ENCODE measurements at places on chromosomes 1 and 21.

GRCh38 chr1:58318157-58319005 is 228.1 kb downstream of the OMA1 start:
- no peak for DNase-seq

- peak; percentile 95 for DNase-seq
Observed at GRCh38 chr1:233993651-233994050, 89.2 kb downstream of the SLC35F3 start.

DNA sequence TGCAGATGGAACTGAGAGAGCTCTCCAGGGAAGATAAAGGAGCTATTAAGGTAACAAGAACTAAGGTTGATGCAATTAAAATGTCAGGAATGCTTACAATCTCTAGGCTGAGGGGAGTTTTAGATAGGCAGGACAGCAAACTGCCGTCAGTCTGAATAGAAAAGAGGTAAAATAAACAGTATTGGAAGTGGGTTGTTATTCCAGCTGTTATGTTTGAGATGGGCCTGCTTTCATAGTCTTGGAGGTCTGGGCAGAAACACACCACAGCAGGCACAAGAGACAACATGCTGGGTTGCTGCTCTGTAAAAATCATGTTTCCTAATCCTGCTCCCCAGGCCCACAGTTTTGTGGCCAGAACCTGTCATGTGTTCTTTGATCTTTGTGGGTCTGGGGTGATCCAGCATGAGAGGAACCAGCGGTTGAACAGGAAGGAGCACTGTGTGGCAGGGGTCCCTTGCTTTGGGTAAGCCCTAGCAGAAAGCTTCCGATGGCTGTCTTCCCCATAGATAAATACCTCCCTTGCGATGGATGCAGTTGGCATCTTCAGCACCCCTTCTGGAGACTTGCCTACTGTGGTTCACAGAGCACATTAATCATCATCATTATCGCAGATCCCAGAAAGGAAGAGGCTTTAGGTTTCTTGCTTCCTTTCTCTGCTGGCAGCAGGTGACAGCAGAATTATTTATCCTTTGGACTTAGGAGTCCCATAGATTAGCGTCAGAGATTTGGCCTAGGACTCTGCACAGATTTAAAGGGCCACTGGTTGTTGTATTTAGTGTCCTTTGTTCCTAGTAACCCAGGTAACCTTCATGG is 97.1 kb downstream of the AK5 start:
- no peak for DNase-seq

DNA sequence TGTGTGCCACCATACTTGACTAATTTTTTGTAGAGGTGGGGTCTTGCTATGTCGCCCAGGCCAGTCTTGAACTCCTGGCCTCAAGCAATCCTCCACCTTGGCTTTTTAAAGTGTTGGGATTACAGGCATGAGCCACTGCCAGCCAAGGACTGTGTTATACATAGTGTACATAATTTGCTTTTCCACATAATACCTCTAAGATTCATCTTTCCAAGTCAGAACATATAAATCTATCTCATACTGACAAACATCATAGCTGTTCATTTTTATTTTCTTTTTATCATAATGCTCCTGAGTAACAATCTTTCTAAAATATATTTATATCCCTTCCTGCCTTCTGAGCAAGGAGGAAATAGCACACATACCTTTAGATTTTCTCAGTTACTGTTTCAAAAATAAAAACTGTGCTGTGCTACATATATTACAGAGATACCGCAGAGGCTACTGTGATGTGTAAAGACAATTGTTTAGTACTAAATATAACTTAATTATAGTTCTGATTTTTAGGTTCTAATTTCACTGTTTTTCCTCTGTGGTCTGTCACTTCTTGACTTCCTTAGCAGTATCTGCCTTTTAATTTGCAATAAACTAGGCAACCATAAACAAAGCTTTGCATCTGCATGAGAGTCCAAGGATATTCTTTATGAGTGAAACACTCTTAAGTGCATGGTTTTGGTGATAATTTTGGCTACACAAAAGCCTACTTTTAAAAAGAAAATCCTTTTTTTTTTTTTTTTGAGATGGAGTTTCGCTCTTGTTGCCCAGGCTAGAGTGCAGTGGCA is 59.3 kb downstream of the EYA3 start:
- no peak for DNase-seq

DNA sequence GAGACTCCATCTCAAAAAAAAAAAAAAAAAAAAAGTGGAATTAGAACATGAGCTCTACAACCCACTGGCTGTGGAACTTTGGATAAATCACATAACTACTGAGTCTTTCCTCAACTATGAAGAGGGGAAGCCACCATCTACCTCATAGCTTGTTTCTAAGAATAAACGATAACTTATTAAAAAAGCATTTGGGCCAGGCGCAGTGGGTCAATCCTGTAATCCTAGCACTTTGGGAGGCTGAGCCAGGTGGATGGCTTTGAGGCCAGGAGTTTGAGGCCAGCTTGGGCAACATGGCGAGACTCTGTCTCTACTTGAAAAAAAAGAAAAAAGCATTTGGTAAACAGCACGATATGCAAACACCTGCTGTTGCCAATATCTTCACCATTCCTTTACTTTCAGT is 31.8 kb upstream of the MEF2D start:
- DNase-seq, result no peak

DNA sequence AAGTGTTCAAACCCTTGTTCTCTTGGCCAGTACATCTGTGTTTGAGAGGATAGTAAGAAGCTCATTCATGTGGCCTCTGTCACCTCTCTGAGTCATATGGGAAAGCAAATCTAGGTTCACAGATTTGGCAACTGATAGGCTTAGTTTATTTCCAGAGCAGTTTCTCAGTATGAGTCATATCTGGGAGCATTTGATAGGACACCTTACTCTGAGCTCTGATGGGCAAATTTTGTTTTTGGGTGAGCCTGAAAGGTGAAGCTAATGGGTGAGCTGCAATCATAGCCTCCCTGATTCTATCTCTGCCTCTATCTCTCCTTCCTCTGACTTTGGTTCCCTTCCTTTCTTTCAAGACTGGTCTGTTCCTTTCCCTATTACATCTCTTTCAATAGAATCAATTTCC is 134.4 kb downstream of the S1PR1 start:
- no peak for DNase-seq

- DNase-seq, result no peak
Observed at GRCh38 chr1:23441446-23442148, 17.0 kb upstream of the TCEA3 start.

DNA sequence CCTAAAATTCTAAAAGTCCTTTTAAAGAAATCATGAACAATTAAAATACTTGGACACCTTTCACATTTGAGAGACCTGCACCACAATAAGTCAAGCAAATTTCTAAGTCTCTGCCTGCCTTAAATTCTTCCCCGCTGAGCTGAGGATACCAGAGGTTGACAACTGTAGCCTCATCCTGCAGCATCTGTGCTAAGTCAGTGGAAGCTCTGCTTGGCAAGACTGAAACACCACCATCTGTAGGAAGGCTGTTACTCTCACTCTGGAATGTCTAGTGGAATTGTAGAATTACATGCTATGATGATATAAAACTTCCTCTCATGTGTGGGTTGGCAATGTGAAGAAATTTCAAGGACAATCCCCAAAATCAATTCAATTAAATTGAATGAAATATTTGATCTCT is 1756.5 kb downstream of the NCAM2 start:
- no peak for DNase-seq

DNA sequence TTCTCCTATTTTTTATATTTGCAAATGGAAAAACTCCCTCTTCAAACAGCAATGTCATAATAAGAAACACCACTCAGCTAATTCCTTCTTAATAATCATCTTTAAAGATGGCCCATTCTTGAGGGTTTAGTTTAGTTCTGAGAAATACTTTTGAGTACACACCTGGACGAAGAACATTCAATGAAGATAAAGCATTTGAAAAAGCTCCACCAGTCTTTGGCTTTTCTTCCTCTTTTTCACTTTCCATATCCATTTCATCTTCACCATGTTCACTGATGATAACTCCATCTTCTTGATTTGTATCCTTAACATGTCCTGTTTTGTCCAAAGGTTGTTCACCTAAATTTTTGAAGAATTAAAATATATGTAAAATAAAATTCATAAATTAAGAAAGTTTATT is 7.4 kb downstream of the PAXBP1 start:
- DNase-seq, result no peak

DNA sequence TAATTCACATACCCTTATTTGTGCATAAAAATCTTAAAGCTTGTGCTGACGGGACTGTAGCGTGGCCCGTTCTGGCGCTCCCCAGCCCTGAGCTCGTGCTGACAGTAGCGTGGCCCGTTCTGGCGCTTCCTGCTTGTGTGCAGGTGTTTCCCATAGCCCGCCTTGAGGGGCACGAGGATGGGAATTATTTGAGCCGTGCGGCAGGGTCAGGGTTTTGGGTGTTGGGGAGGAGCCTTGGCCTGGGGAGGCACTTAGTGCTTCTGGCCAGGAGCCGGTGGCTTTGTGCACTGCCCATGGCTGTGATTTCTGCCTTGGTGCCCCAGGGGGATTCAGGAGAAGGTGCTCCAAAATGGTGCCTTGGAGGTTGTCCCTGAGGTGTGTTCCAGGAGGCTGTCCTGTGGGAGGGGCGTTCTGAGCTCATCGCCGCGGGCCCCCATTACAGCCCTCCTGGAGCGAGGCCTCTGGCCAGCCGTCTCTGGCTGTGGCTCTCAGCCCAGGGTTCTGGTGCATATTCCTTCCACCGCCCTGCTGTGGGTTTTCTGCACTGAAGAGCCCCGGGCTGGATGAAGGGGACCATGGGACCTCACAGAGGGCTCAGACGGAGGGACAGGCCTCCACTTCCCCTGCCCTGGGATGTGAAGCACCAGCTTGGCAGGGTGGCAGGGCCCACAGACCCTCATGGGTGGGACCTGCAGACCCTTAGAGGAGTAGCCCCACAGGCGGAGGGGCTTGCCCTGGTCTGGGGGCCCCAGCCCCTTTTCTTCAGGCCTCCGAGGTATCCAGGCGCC is 6.6 kb downstream of the SLX9 start:
- DNase-seq, result no peak

Data from NCI-H1417 (cell line).